ENCODE measurements at places on chromosomes 2 and 18.

DNA sequence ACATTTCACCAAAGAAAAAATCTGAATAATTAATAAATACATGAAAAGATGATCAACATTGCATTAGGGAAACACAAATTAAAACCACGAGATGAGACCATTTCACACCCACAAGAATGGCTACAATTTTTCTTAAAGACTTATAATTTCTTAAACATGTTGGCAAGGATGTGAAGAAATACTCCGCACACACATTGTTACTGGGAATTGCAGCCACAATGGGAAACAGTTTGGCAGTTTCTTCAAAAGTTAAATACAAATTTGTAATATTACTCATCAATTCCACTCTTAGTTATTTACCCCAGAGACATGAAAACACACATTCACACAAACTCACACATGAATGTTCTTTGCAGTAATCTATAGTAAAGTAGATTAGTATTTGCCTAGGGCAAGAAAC is 363.3 kb upstream of the SMIM21 start:
- no peak for ATAC-seq

GRCh38 chr2:62844311-62845090 is 139.0 kb downstream of the EHBP1 start:
- ATAC-seq: no peak

GRCh38 chr18:60110836-60111235 is 211.0 kb downstream of the PMAIP1 start:
- ATAC-seq: no peak

- no peak for ATAC-seq
These were observed 64.4 kb downstream of the ACTR2 start for GRCh38 chr2:65292106-65292400.

- no peak for ATAC-seq
These were observed 46.2 kb downstream of the ARHGAP28 start for GRCh38 chr18:6775702-6776101.

DNA sequence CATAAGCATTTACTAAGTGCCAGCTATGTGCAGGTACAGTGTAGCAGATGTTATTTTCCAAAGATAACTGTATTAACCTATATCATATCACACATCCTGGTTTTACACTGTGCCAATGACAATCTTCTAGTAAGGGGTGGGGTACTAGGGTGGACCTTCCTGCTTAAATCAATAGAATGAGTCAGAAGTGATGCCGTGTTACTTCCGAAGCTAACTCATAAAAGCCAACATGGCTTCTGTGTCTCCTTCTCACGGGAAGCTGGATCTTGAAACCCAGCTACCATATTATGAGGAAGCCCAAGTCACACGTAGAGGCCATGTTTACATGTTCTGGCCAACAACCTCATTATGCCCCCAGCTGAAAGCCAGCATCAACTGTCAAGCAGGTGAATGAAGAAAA is 59.1 kb downstream of the MRPL33 start:
- no peak for ATAC-seq
